ENCODE measurements at places on chromosomes 12 and 14.

- no peak for DNase-seq
These were observed 14.0 kb upstream of the LYZ start for GRCh38 chr12:69334158-69334557.

GRCh38 chr12:67344979-67345710 is 76.0 kb downstream of the CAND1 start:
- no peak for DNase-seq

- DNase-seq, result no peak
These were observed 18.9 kb downstream of the BCAT1 start for GRCh38 chr12:24929953-24930352.

DNA sequence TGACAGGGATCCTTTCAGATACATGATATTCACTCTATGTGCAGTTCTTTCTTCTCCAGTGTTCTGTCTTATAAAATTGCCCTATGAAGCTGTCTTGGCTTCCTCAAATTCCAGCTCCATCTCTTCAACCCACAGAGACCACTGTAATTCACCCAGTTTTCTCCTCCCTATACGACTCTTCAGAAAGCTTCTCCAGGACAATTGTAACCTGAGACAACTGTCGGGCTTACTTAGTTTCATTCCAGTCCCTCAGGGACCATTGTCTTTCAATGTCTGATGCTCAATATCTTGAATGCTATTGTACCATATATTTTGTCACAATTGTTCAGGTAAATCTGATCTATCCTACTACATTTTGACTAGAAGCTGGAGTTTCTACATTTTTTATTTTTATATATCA is 345.3 kb downstream of the RPL10L start:
- no peak for DNase-seq

DNA sequence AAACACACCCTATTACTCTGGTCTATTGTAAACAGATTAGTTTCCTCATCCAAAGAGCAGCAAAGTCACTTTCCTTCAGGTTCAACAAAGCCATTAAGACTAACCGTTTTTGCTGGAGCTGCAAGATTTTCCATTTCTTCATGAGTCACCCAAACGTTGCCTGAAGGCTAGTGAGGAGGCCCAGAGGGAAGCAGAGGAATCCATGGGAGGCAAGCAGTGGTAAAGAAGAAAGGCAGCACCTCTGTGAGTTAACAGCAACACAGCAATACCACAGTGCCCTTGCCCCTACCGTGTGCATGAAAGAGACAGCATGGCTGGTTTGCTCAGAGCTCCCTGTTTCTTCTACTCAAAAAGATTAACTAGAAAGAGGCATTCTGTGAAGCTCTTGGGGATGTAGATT is 206.3 kb downstream of the ACSS3 start:
- peak; percentile 8 for DNase-seq

- DNase-seq, result no peak
These were observed 64.7 kb downstream of the GPR65 start for GRCh38 chr14:88069677-88070076.

- peak; percentile 28 for DNase-seq
These were observed 10.5 kb downstream of the TTC8 start for GRCh38 chr14:88834883-88835431.

DNA sequence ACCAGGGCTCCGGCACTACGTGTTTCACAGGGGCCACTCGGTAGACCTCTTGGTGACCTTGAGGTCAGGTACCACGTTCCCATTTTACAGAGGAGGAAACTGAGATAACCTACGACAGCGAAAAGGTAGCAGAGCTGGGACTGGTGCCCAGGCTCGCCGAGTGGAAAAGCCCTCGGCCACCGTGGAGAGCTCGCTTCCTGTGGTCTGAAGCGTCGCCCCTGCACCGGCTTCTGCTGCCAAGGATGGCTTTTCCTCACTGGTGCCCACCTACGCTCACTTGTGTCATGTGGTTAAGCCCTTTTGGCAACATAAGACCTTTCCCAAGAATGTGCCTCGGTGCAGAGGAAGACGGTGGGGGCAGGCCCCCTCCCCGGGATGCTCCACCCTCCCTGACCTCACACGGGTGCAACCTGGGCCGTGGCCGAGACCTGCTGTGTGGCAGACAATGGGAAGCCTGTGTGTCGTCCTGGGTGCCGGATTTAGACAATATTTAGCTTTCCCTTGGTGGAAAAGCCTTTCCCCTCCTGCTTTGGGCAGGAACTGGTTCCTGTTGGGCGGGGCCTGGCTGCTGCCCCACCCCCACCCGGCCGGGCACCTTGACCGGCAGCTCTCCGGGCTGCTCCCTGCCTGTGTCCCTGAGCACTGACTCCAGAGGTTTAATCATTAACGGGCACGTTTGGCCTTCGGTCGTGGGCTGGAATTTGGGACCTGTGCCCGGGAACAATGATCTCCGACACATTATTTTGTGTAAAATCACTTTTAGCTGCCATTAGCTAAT is 32.4 kb upstream of the PPP1R13B start:
- DNase-seq, result peak; percentile 66

- no peak for DNase-seq
These were observed 179.4 kb downstream of the ERC1 start for GRCh38 chr12:1170411-1170810.

GRCh38 chr14:91252871-91253794 is 8.6 kb upstream of the GPR68 start:
- peak; percentile 56 for DNase-seq

DNA sequence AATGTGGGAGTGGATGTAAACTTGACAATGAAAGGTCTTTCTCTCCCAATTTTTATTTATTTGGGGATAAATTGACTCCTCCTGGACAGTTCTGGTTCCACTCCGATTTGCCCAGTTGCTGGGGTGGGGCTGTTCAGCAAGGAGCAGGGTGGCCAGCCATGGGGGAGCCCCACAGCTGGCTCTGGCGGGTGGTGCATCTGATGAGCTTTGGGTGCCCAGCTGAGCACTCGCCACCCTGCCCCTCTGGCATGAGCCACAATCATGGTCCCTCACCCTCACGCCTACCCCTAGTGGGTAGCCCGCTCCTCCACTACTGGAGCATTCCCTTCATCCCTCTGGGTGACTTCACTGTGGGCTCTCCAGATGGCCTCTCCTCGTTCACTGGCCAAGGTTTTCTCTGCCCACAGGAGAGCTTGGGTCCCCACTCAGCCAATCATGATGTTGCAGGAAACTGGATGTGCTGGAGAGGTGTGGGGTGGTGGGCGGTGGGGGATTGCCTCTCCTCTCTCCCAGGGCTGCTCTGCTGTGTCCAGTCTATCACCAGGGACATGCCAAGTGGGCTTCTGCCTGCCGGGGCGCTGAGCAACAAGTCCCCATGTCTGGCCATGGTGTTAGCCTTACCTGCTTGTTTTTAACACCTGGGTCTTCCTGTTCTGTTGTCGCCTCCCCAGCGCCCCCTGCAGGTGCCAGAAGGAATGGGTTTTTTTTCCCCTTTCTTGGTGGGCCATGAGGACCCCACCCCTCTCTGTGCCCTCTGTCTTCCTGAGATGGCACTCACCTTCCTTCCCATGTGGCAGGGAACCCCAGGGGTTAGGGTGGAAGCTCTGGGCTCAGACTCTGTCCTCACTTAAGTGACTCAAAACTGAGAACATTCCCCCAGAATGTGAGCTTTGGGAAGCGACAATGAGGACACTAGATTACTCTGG is 3.4 kb downstream of the CYP46A1 start:
- DNase-seq, result no peak

DNA sequence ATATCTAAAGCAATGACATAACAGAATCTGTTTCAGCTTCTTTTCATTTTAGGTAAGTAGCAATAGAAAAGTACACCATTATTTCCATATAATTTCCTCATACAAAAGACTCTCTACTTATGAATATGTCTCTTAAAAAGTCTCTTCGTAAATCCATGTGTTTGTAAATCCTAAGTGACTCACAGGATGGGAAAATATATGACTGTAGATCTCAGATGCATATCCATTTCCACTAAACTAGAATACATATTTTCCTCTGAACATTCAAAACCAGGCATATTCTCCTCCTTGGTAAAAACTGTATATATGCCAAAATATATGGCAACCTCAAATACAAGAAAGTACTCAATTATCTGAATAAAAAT is 93.6 kb downstream of the TXNDC16 start:
- no peak for DNase-seq

GRCh38 chr14:96055065-96055752 is 16.0 kb downstream of the C14orf132 start:
- no peak for DNase-seq

DNA sequence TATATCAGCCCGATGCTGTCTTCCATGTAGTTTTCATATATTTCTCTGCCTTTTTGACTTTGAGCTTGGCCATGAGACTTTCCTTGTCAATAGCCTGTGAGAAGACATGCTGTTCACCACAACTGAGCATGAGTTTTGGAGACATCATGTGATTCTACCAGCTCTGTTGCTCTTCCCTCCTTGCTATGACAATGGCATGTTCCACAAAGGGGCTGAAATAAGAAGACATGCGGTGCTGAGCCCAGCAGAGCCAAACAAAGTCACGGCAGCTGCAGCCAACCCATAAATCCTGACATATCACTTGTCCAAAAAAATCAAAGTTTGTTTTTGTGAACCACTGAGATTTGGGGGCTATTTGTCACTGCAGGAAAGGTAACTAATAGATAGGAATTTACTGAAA is 343.4 kb upstream of the KITLG start:
- DNase-seq, result no peak

DNA sequence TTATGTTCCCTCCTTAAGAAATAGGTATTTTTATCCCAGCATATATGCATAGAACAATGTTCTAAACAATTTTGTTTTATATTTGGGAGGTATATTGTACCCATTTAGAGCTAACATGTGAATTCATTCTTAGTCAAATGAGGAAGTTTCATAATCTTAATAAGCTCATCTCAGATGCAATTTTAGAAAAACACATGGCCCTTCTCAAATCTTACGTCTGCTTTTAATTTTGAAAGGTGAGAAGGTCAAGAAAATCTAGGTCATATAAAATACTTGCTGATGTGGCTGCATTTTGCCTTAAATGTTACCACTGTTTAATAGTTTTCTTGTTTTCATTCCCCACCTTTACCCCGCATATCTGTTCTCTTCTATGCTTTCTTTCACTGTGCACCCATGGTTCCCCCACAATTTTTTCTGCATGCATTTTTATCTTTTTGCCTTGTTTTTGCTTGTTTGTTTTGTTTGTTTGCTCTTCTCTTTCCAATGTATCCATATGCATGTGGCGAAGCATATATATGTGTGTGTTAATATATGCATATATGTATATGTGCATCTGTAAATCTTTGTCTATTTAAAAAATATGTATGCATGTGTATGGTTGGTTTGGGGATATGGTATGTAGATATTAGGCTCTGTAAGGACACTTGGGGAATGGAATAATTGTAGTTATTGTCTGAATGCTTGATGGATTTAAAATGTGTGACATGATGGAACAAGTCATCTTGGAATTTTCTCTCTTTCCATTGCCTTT is 317.1 kb downstream of the BCAT1 start:
- DNase-seq, result no peak

DNA sequence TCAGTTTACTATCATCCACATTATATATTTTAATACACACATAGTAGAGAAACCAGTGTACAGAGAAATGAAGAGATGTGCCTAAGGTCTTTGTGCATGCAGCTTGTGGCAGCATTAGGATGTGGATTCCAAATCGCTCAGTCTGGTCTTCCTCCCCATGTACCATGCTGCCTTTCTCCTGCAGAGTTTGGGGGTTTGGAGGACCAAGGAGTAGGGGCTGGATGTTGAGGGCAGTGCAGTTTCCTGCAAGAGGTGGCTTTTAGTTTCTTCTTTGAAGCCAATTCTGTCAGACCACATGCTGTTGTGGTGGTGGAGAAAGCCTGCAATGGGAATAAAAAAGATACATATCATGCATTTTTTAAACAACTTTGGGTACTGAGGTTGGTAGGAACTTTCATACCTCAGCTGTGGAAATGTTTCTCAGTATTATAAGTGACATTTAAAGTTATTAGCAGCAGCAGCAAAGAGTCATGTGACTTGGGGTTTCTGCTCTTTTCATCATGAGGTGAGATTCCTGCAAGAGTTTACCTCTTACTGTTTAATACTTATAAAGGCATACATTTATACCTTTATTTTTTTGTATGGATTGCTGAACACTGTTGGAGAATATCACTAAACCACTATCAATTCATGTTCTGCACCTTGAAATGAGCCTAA is 34.4 kb downstream of the TESPA1 start:
- no peak for DNase-seq

- DNase-seq, result no peak
These were observed 5.0 kb upstream of the SETD1B start for GRCh38 chr12:121798787-121799155.

DNA sequence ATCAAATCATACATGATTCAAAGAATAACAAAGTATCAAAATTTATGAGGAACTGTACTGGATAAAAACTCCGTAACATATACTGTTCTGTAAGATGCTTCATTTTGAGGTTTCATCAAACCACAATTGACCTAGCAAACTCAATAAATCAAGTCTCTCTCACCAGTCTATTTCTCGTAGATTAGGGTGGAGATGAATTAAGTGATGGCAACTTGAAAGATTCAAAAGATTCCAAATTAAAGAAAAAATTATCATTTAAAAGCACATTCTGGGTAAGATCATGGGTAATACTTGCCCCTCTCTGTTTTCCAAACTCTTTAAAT is 74.4 kb downstream of the PAPLN start:
- no peak for DNase-seq

- DNase-seq, result peak; percentile 24
These were observed 35.9 kb downstream of the FLRT2 start for GRCh38 chr14:85565862-85566296.

- DNase-seq, result no peak
These were observed 68.4 kb downstream of the NTF3 start for GRCh38 chr12:5500331-5500659.

DNA sequence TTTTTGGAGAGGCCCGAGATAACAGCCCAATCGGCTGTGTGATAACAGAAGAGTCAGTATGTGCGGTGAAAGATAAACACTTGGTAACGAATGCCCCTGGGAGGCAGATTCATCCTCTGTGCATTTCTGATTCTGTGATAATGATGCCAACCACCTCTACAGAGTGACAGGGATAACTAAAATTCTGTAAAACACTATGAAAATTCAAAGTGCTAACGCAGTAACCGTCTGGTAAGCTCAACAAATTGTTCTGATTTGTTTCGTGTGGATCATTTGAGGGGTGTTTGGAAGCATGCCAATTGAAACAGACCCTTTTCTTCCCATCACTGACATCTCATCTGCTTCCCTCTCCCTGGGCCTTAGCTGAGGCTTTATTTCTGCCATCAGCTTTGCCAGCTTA is 76.3 kb downstream of the ESR2 start:
- DNase-seq, result no peak

GRCh38 chr12:109309381-109310246 is 530 bp upstream of the FOXN4 start:
- no peak for DNase-seq

DNA sequence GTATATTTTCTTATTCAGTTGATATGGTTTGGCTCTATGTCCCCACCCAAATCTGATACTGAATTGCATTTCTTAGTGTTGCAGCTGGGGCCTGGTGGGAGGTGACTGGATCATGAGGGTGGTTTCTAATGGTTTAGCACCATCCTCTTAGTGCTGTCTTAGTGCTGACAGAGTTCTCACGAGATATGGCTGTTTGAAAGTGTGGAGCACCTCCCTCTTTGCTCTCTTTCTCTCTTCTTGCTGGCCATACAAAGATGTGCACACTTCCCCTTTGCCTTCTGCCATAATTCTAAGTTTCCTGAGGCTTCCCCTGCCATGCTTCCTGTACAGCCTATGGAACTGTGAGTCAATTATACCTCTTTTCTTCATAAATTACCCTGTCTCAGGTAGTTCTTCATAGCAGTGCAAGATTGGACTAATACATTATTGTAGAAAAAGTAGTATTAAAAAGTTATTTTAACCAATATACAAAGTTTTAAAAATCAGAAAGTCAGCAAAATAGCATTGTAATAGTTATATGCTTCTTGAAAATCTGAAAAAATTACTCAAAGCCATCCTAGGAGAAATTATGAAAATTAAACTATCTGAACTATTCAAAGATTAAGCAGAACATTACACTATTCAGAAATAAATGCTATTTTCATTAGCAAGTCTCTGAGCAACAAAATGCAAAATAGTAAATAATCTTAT is 84.1 kb downstream of the PPP1R12A start:
- no peak for DNase-seq

All from AG08395 (cell line).